Left lung (tissue), 14 donors: ENCODE measurements at places on chromosomes 1 and 21.

DNA sequence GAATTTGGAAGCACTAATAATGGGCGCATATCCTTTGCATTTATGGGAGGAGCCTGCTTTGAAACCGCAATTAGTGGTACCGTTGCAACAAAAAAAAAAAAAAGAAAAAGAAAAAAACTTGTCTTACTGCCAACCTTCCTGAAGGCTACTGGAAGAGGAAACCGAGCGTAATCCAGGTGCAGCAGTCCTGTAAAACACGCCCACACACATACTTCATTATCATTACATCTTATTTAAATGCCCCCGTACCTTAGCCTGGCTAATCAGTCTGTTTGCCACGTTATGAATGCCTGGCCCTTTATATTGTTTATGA is 686 bp upstream of the ZNF281 start:
- peak; percentile 42 for DNase-seq

GRCh38 chr1:20381045-20381641 is 90.5 kb downstream of the VWA5B1 start:
- no peak for DNase-seq

DNA sequence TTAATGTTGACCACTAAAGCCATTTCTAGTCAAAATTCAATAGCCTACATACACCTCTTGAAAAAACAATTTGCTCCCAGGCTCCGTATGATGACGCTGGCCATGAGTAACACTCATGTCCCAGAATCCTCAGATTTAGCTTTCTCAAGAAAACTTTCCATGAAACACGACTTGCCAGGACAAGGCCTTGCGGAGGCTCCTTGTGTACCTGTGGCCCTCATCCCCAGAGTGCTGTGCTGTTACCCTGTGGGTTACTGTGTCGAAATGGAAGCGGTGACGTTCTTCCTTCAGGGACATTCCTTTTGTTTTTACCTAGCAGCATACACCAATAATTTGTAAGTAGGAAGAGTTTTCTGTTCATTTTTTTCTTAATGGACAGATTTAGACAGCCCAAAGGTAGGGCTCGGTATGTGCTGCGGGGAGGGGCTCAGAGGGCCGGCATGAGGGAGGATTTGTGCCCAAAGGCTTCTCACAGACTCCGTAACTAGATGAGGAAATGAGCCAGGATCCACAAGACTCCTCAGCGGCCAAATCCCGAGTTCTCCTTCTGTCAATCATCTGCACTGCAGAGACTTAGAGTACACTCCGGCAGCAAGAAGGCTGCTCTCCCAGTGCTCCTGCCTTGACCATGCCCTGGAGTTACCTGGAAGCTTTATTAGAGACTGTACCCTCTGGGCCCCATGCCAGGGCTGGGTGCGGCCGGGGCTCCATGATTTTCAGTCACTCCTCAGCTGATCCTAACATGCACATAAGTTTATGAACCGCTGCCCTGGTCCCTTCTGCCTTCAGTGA is 17.8 kb downstream of the GNG12 start:
- DNase-seq: no peak

DNA sequence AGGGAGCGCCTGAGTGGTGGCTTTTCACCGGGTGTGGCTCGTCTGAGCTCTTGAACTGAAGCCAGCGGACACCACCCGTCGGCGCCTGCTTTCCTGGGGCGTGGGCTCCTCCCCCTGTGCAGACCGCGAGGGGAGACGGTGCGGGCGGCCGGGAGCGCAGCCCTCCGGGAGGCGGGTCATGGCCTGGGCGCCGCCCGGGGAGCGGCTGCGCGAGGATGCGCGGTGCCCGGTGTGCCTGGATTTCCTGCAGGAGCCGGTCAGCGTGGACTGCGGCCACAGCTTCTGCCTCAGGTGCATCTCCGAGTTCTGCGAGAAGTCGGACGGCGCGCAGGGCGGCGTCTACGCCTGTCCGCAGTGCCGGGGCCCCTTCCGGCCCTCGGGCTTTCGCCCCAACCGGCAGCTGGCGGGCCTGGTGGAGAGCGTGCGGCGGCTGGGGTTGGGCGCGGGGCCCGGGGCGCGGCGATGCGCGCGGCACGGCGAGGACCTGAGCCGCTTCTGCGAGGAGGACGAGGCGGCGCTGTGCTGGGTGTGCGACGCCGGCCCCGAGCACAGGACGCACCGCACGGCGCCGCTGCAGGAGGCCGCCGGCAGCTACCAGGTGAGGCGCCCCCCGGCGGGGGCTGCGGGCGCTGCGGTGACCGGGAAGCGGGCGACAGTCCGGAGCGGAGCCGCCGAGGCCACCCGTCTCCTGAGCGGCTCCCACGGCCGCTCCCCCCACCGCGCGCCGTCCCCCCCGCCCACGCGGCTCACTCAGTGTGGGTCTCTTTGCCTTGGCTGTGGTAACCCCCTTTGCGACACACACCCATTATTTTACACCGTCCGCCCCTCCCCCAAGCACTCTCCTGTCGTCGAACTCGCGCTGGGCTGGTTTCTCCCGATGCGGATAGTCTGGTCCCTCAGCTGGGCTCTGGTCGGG is at the start of gene TRIM58:
Gene TRIM58, plus strand, starts transcription at position 119 of the 916 bp plus-strand sequence. Its CDS starts 60 bp downstream, at position 179.
- peak; percentile 79 for DNase-seq

DNA sequence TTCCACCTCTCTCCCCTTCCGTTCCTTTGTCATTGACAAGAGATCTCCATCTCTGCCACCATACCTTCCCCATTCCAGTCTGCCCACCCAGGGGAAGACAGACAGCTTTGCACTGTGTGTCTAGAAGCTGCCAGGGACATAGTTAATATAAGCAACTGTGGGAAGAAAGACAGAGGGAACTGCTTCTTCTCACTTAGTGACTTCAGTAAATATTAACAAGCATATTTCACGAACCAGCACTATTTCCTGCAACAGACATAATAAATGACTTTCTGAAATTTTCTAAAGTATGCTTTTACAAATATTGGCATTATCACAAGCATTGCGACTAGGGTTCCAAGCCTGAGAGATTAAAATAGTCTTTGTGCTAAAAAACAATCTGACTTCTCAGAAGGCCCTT is 43.2 kb upstream of the SLC6A9 start:
- no peak for DNase-seq

GRCh38 chr1:184152434-184152898 is 100.9 kb downstream of the TSEN15 start:
- peak; percentile 43 for DNase-seq

GRCh38 chr21:35683664-35684304 is 376.5 kb downstream of the SETD4 start:
- DNase-seq: no peak

DNA sequence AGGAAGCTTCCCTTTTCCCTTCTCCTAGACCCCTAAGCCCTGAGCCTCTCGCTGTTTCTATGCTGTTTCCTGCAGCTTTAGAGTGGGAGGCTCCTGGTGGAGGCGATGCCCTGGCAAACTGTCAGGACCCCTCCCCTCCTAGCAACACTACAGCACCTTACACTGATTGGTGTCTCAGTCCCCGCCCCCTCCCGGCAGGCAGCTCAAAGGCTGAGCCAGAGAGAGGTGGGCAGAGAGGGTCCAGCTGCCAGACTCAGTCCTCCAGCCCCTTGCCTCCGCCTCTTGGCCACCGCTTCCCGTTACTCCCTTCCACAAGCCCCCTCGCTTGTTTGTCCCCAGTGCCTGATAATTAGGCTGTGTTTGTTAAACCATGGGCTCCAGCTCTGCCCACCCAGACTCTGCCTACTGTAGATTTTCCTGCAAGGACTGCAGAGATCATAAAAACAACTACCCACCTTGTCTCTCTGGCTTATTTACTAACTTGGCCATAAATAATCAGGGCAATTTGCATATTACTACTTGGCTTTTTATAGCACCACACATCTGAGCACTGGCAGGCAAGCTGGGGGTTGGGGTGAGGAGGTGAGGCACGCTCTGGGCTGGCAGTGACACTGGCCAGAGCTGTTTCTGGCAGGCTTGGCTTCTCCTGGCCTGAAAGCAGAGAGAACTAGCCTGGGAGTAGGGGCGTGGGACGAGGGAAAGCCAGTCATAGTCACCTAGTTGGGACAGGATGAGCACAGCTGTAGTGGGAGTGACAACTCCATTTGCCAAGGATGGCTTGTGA is 107.5 kb downstream of the CSMD2 start:
- no peak for DNase-seq

DNA sequence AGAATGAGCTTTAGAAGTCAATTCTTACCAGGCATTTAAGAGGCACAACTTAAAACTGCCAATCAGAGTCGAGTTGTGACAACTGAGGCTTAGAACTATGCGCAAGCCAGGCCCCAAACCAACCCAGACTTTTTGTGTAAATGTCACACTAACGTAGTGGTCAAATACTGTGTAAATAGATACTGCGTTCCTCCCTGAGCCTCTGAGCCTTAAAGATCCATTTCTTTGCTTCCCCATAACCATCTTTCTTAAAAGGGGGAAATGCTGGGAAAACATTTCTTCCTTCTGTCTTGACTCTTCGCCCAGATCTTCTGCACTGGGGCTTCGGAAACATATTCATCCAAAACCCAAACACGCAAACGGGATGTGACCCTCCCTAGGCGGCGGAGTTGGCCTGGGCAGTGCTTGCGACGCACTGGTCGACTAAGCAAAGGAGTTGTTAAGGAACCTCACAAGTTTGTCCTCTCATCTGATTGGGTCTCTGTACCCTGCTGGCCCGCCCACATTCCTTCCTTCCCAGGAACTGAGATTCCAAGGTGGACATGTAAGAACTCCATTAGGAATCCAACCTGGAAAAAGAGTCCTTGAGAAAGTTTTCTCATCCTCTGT is 2.6 kb downstream of the ADAMTS5 start:
- DNase-seq: no peak

DNA sequence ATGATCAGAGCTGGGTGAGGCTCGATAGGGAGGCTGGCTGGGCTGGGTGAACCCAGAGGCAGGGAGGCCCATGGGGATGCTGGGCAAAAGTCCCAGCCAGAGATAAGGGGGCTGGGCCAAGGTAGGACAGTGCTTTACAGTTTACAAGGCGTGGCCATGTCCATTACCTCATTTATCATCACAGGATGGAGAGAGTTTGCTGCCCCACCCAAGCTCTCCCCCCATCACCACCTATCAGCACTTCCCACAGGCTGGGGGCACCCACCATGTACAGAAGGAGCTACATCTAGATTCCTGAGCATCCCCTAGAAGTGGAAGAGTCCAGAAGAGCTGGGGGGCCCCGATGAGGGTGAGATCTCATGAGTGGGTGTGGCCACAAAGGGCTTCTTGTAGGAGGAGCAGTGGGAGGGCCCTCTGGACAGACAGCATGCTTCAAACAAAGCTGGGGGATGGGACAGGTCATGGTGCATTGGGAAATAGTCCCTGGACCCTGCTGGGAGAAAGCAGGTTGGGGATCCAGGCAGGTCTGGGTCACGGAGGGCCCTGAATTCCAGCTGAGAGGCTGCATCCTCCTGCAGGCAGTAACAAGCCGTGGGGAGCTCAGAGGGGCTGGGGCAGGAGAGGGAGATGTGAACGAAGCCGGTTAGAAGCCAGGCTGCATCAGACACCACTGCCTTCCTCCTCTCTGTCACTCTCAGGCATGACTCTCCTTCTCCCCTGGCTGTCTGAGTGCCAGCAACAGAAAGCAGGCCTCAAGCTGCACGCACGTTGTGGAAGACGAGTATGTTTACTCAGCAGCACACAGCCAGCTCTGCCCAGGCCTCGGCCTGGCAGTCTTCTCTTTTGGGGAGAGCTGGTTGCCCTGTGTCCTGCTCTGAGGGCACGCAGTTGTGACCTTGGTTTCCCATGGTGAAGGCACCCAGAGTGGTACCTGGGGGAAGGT is 202.3 kb downstream of the HIVEP3 start:
- DNase-seq: no peak

- DNase-seq: no peak
Measured at GRCh38 chr21:34200288-34200905, 127.0 kb downstream of the MRPS6 start.

GRCh38 chr1:64915381-64916274 is 50.7 kb downstream of the JAK1 start:
- DNase-seq: no peak

DNA sequence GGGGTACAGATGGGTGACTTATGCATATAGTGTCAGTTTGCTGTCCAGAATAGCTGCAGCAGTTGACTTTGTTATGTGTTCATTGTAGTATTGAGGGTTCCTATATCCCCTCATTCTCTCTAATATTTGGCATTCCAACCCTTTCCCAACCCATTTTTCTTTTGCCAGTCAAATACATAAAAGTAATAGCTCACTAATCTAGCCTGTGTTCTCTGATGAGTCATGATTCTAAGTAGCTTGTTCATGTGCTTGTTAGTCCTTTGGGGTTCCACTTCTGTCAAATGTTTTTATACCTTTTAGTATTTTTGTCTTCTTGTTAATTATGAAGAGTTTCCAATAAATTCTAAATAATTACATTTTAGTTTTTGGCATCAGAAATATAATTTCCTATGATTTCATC is 99.2 kb upstream of the MROH9 start:
- no peak for DNase-seq

- no peak for DNase-seq
Measured at GRCh38 chr1:34470401-34470800, 284.4 kb upstream of the GJB5 start.

DNA sequence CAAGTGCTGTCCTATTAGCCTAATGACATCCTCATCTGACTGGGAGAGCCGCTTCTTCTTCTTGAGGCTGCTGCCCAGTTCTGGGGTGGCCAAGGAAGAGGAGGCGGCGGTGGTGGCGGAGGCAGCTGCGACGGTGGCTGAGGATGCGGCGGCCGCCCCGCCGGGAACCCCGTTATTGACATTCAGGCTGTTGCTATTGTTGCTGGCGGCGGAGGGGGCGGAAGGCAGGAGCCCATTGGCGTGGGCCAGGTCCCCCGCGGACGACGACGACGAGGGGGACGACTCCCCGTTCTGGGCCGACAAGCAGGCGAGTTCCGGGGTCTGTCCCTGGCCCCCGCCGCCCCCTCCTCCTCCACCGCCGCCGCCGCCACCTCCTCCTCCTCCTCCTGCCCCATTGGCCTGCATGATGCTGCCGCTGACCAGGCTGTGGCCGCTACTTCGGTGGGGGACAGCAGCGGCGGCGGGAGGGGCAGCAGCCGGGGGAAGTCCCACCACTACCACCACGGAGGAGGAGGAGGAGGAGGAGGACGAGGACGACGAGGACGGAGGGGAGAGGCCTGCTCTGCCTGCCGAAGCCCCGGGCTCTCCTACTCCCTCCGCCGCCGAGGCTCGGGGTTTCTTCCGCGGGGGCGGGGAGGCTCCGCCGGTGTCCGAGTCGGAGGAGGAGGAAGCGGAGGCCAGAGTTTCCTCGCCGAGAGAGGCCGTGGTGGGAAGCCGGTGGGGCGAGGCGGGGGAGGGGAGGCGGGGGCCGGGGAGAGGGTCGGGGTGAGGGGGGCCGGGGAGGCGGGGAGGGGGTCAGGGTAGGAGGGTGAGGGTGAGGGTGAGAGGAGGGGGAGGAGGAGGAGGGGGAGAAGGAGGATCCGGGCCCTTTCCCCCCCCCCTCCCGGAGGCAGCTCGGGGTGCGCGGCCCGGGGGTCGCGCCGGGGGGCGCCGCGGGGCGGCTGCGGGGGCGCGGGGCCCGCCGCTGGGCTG is 610 bp downstream of the WDR26 start:
- DNase-seq: peak; percentile 49

DNA sequence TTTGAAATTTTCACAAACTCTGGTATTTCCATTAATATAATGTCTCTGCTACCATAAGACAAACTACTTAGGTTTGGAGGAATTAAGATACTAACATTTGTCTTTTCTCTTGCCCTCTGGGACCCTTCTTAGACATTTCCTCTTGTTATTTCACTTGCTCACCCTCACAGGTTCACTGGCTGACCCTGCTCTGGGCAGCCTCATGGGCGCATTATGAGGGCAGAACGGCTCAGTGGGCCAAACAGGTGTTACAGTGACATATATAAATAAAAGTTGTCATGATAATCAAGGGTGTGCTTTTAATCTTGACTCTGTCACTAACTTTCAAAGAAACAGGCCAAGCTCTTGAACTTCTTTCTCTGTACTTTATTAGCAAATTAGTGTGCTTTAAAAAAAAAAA is 46.5 kb downstream of the ZNHIT6 start:
- DNase-seq: no peak
